ENCODE measurements at places on chromosomes 7 and 10.

- no peak for DNase-seq
These were observed 72.0 kb upstream of the KAT6B start for GRCh38 chr10:74754381-74754821.

- DNase-seq: peak; percentile 19
These were observed 164.6 kb downstream of the NEURL1 start for GRCh38 chr10:103658049-103658577.

GRCh38 chr10:26755443-26755903 lies 58.0 kb downstream of the PDSS1 start:
- no peak for DNase-seq

DNA sequence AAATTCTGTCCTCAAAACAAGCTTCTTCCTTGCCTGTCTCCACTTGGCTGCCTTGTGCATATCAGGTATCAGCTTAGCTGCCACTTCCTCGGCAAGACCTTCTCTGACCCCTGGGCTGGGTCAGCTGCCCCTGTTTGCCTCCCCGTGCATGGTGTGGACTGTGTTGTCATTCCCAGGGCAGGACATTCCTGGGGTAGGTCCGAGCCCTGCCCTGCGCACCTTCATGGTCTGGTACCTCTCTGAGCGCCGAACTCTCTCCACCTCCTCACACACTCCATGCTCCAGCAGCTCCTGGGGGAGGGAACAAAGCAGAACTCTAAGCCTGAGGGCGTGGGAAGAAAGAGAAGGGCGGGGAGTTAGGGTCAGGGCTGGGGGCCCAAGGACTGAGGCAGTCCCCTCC lies 3.8 kb downstream of the POLM start:
- no peak for DNase-seq

DNA sequence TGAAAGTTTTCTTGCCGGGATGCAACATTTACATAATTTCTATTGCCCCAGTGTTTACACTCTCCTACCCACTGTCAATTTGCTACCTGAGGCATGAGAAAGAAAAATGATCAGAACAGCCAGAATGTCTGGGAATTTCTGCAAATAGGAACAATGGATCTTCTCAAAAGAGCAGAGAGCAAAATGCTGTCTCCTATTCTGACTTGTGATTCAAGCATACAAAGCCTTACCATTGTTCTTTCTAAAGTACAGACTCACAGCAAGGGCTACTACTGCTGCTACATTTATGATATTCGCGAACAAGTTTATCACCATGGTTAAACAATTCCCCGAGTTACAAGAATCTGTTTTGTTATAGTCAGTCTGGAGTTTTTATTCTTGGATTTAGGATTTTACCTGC lies 329.9 kb upstream of the CELF2 start:
- DNase-seq: no peak

GRCh38 chr7:35419391-35419755 lies 165.5 kb upstream of the TBX20 start:
- no peak for DNase-seq

- no peak for DNase-seq
These were observed 485.7 kb downstream of the PTPRN2 start for GRCh38 chr7:158101821-158102450.

DNA sequence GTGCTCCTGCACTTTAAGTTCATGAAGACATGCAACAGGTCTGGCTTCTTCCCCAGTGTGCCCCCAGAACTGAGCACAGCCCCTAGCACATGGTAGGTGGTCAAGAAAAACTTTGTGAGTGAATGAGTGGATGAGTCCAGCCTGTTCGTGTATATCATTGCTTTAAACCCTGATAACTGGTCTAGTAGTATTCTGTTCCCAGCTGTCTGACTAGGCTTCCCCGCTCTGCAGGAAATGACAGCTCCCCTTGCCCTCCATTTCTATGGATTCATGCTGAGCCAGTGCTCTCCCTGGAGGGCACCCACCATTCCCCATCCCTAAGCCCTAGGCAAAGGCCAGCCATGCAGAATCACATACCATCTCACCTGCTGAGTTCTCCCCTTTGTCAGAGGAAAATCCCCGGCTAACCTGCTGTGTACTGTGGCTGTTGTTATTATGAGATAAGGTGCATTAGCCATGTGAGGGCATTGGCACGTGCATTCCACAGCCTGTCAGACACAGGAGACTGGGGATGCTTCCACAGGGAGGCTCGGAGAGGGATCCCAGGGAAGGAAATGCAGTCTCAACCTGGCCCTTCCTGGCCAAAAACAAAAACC lies 698.9 kb downstream of the GRID1 start:
- DNase-seq: no peak

DNA sequence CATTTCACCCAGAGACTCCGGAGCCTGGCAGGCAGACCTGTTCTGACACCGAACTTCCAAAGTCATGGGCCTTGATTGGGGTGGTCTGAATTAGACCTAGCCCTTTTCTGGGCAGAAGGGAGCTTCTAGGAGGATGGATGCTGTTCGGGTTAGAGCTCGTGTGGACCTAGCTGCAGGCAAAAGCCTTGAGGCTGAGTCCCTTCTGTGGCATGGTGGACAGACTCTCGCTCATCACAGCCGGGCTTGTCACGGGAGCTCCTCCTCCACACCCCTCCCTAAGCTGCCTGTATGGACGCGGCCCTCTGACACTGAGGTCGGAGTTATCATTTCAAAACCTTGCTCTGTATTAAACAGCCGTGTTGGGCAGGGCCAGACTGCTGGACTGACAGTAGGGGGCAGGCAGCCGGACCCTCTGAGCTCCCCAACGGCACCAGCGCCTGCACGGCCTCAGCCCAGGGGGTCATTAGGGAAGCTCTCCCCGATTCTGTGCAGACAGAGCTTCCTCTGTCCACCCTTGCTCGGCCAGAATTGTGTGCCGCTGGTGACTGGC lies 2.2 kb downstream of the IRF5 start:
- peak; percentile 50 for DNase-seq

DNA sequence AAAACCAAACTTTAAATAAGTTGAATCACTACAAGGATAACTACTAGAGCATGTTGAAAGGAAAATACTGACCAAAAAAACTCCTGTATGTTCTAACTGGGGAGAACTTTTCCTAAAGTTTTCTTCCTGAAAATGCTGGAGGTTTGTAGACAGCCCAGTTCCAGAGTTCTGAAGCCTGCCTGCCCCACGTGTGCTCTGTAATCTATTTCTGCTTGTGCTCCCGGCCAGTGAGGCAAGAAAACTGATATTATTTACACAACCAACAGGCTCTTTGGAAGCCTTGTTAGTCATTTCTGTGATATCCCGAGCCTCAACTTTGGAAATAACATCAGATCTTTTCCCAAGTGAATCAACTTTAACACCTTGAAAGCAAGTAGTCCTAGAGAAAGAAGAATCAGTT lies 46.7 kb downstream of the ZFAND4 start:
- no peak for DNase-seq

DNA sequence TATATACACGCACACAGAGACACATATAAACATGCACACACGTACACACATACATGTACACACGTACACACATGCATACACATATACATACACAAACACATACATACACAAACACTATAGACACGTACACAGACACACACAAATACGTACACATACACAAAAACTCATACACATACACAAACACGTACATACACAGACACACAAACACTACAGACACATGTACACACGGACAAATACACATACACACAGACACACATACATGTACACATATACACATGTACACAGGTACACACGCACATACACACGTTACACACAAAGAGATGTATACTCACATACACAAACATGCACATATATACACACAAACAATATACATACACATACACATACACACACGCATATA lies 35.2 kb upstream of the GTF2IRD1 start:
- no peak for DNase-seq

DNA sequence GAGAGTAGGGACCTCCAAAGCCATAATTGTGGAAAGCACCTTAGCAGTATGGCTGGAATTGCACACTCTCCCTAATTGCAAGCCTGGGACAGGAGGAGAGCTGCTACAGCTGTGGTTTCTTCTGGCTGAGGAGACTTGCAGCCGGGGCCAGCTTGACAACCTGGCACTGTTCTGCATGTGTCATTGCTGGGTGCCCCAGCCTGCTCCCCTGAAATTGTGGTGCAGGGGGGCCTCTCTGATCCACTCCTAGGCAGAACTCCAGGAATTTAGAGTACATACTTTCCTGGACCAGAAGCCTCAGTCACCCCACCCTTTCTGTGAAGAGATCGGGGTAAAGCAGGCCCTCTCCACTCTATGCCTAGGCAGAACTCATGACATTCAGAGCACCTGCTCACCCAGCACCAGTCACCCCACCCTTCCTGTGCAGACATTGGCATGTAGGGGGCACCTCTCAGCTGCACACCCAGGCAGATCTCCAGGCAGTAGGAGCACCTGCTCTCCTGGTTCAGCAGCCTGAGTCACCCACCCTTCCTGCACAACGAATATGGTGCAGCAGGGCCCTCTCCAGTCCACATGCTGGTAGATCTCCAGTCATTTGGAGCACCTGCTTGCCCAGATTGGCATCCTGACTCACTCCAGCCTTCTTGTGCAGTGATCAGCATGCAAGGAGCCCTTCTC lies 34.4 kb upstream of the DYNC1I1 start:
- no peak for DNase-seq

GRCh38 chr10:114315566-114316420 lies 76.7 kb downstream of the VWA2 start:
- DNase-seq: no peak

DNA sequence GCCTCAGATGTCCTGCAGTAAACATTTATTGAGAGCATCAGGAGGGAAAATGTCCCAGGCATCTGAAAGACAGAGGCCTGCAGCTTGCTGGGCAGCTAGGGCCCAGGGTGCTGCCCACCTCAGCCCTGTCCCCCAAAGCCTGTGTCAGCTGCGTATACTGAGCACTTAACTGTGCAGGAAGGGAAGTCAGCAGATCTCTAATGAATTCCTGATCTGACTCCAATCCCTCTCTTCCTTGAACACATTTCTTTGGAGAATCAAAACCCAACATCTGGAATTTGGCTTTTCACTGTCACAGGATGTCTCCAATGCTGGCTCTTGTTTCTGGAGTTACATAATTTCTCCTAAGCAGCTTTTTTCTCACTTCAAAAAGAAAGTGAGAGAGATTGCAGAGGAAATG lies 364.7 kb upstream of the NFE2L3 start:
- no peak for DNase-seq

- peak; percentile 75 for DNase-seq
These were observed 17.9 kb upstream of the TMEM225B start for GRCh38 chr7:99579956-99580777.

DNA sequence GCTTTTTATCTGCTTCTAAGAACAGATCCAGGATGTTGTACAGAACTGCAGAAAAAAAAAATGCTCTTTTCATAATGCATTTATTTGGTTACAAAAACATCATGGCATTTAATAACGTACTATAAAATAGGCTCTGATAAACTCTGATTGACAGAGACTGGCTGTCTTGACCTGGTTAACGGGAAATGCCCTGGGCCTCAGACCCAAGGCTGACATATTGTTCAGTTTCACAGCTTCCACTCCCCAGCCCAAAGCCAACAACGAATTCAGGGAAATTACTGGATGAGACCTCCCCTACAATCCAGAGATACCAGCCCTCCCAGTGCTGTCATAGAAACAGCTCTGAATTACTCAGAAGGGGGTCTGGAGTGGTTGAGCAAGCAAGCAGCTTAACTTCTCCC lies 260.1 kb downstream of the CREB5 start:
- no peak for DNase-seq

GRCh38 chr7:25239888-25240287 lies 11.6 kb upstream of the NPVF start:
- DNase-seq: no peak

DNA sequence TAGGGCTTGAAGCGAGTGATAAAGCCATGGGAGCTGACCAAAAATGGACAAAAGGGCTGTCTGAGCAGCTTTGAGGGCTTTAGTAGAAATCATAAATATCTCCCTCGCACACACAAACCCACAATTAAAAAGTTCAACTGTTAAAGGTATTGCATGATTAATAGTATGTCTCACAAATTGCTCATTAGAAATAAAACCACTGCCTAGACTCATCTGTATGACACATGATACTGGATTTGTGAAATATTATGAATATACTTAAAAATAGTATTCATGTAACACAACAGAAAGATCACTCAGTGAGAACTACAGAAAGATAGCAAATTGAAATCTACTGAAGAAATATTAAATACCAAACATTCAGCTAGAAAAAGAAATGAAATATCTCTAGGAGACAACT lies 11.9 kb upstream of the PTPN12 start:
- no peak for DNase-seq

DNA sequence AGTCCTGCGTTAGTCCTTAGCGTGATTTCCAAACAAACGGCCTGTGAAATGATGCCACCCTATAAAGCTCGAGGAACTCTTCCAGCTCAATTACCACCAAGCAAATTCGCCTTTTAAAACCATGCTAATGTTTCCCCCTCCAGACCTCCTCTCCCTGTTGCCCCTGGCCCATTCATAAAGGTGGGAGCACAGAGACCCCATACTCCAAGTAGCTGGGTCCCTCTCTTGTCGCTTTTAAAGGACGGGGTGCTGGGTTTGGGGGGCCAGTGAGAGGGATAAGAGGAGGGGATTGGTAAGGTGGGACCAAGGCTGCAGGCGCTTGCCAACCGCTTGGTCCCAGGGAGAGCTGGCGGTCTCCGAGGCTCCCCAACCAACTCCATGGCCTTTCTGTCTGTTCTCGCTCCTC lies 1.2 kb downstream of the HMX2 start:
- DNase-seq: no peak

- no peak for DNase-seq
These were observed 7.9 kb upstream of the CRTAC1 start for GRCh38 chr10:98038288-98038687.

DNA sequence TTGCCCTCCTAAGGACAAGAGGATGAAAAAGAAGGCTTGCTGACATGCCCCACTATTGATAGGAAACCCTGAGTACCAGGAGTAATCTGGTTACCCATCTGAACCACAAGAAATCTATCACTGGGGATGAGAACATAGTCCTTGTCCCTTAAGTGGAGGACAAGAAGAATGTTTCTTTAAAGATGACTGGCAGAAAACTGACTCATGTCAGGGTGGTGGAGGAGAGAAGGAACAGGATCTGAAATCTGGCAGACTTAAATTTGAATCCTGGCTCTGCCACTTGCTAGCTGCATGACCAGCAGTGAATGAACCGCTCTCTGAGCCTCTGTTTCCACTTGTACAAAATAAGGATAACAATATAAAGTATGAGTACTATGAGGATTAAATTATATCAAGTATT lies 38.9 kb upstream of the XPNPEP1 start:
- DNase-seq: no peak

- no peak for DNase-seq
These were observed 12.9 kb downstream of the FRG2B start for GRCh38 chr10:133613699-133614098.

- no peak for DNase-seq
These were observed 3.8 kb upstream of the CRCP start for GRCh38 chr7:66110856-66111255.

All from right cardiac atrium (tissue), 5 donors.